Kidney glomerular epithelial cell (primary cell): ENCODE measurements at places on chromosomes 7 and 10.

DNA sequence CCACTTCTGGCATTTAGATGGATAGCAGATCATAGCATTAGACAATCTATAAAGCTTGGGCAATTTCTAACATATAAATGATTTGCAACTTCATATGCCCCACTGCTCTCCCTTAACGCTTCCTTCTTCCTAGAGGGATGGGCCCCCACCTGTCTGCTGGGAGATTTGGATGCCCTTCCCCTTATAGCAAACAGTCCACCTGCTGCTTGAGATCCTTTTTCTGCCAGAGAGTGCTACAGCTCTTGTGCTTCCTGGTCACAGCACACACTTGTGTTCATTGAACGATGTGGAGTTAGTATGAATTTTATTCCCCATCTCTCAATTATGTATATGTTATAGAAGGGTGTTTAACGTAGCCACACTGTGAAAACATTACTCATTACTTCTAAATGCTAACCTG is 10.4 kb upstream of the PCGF5 start:
- no peak for DNase-seq

DNA sequence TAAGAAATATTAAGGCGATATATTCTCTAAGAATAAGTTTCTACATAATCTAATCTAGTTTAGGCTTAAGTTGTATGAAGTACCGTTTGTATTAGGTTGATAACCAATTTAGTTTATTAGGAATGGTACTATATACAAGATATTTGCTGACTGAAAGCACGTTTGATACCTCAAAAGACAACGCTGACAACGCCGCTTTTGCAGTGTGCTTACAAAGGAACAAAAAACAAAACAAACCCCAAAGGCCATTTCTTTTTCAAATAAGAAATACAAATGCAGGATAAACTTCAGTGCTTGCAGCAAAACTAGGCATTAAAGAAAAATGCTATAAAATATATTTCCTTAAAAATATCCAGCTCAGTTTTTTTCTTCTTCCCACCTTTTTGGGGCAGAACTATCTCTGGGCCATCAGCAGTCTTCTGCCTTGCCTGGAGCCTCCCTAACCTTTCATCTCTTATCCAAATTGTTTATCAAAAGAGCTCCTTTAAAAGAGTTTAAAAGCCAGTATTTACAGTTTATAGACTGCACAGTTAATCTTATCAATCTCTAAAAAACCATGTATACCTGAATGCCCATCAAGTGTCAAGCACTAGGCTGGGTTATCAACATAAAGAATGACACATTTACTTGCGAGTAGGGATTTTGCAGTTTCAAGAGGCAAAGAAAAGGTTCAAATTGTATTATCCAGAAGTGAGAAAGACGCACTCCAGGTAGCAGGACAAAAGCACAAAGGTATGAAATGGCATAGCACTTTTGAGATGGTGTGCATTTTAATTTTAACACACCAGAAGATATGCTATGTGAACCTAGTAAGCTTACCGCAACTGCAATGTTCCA is 4.1 kb upstream of the KMT2E start:
- no peak for DNase-seq

- no peak for DNase-seq
Measured at GRCh38 chr10:122276611-122277208, 5.6 kb downstream of the BTBD16 start.

- no peak for DNase-seq
Measured at GRCh38 chr7:513521-514166, 6.0 kb downstream of the PDGFA start.

DNA sequence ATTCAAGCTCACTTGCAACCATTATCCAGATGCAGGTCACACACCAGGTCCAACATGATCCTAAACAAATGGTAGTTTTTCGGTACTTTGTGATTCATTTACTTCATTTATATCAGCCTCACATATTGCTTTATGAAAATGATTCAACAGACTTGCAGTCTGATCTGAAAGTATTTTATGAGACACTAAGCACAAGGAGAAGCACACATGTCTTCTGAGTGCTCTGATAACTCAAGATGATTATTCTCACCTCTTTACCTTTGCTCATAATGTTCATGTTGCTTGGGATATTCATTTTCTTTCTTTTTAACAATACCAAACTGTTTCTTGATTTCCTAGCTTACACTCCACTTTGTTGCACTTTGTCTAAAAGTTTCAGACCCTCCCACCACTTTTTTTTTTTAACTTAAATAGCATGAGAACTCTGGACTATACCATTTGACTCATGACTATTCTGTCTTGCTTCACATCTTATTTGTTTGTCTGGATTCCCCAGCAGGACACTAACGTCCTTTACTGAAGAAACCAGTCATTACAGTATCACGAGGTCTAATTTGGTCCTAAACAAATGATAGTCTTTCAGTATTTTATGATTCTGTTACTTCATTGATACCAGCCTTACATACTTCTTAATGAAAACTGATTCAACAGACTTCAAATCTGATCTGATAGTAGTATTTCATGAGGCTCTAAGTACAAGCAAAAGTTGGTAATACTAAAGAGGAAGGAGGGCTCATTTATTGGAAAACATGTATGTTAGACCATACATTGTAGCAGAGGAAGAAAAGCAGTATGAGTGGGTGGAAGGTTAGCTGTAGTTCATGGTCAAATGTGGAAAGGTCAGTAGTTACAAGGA is 171.8 kb upstream of the AHR start:
- no peak for DNase-seq

DNA sequence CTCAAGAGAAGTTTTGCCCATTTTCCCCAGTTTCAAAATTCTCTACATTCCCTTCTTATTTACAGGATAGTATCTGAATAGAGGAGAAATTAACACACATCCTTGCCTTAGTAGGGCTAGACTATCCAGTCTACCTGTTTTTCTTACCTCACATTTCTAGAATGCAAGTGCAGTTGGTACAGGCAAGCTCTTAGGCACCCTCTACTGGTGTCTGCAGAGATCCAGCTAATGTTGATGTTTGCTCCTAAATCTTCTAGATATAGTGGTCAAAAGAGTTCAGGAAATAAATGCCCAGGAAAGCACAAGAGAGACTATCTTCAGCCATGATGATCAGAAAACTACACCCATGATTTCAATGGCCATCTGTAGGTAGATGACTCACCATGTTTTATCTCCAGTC is 205.3 kb downstream of the HTR7 start:
- DNase-seq = no peak

DNA sequence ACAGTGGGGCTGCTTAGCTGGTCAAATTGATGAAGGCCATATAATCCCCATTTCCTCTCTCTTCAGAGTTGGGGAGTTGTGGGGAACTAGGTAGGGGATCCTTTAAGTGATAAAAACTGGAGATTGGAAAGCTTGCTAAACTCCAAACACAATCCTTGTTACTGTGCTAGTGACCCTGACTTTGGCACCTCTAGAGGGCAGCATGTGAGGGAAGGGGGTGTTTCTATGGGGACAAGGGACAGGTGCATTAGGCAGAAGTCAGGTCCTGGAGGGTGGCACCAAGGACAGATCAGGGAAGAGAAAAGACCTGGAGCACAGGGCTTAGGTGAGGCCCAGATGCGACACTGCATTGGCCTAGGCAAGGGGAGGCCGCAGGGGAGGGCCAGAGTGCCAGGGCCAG is 66.9 kb downstream of the CDHR3 start:
- no peak for DNase-seq

GRCh38 chr10:10545771-10546170 is 471.9 kb upstream of the CELF2 start:
- DNase-seq = no peak

GRCh38 chr7:136104269-136104603 is 127.1 kb upstream of the MTPN start:
- DNase-seq = no peak

DNA sequence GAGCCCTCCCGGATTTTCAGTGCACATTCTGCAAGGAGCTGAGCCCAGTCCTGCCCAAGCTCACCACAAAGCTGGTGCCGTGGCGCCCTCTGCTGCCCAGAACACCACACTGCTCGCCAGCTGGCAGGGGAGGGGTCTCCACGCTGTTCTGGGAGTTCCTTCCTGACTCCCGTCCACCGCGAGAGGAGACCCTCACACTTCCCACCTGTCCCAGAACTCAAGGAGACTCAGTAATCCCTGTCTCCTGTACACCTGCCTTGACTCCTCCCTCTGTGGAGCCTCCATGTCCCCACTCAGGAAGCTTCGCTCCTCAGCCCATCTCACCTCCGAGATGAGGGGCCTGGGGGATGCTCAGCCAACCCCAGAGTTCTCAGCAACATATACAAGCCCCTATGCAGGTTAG is 11.3 kb downstream of the C10orf105 start:
- no peak for DNase-seq

GRCh38 chr10:117734731-117735405 is 192.3 kb downstream of the EMX2 start:
- no peak for DNase-seq

- DNase-seq = no peak
Measured at GRCh38 chr10:79193694-79194382, 125.1 kb downstream of the ZMIZ1 start.

- DNase-seq = no peak
Measured at GRCh38 chr10:12056748-12057147, 12.0 kb upstream of the DHTKD1 start.

- DNase-seq = no peak
Measured at GRCh38 chr10:17802976-17803375, 6.2 kb upstream of the MRC1 start.

DNA sequence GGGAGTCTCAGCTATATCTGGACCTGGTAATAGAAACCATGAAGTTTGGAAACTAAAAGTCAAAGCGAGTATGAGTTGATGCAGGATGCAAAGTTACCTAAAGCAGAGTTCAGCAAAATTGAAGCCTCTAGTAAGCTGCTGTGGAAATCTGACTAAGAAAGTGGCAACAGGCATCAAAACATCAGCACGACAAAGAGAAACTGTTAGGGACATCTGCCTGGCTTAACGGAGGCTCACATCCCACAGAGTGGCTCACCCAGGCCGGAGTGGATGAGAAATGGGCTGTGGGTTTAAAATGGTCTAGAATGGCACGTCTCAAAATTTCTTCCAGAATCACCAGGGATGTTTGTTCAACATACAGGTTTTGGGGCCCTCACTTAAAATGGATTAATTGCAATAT is 164.1 kb upstream of the NPY start:
- no peak for DNase-seq

- no peak for DNase-seq
Measured at GRCh38 chr7:29794959-29795629, 11.2 kb upstream of the WIPF3 start.

DNA sequence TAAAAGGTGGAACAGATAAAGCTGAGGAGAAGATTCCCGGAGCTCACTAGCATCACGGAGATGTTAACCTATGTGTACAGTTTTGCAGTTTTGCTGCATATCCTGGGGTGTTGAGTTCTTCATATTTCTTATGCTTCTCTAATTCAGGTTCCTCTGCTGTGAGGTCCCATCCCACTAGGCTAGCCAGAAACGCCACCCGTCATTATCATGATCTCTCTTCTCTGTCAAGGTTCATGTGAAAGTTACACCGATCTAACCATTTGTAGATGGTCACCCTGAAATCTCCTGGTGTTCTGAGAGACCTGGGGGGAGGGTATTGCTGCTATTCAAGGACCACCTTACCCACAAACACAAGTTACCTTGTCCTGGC is 136.3 kb downstream of the CCDC71L start:
- DNase-seq = no peak

DNA sequence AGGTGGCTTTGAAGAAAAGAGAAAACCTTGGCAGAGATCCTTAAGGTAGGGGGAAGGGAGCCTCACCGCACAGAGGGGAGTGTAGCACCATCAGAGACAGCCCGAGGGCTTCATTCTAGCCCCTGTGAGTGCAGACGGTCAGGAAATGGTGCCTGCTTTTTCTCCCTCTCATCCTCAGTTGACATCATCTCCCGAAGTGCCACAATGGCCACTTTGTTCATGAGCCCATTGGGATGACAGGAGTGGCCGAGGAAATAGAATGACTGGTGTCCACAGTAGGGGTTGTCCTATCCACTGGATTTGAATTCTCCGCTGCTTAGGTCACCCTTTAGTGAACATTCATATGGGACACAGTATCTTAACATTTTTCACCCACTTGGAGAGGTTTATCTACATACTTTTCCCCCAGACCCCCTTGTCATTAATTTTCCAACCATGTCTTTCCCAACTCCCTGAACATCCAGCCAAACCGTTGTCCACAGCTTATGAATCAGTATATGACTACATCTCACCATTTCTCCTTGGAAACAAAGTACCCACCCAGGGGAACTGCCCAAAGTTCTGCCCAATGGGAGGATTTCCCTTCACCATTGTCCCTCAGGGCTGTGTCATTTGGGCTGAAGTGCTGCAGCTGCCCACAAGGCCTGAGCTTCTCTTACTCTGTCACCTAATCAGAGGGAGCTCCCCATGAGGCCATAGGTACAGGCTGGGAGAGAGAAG is 108.8 kb downstream of the ADCY1 start:
- DNase-seq = no peak

DNA sequence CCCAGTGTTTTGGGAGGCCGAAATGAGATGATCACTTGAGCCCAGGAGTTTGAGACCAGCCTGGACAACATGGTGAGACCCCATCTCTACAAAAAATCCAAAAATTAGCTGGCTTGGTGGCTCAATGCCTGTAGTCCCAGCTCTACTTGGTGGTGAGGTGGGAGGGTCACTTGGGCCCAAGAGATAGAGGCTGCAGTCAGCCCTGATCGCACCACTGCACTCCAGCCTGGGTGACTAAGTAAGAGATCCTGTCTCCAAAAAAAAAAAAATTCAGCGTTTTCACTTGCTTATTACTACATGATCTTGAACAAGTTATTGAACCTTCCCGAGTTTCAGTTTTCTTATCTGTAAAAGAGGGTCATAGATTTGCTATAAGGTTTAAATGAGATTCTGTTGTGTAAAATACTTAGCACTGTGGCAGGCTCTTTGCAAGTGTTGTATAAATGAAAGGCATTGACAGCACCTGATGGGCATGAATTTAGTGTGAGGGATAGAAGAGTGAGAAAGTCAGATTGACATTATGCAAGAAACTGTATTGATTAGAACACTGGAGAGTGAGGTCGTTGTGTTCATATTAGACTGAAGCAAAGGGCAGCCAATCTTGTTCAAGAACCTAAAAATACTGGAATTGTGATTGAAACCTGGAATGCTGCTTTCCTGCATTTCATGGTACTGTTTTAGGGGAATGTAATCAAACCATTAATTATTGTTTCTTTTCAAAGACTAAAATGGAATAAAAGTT is 136.8 kb downstream of the LCOR start:
- DNase-seq = peak; percentile 31

DNA sequence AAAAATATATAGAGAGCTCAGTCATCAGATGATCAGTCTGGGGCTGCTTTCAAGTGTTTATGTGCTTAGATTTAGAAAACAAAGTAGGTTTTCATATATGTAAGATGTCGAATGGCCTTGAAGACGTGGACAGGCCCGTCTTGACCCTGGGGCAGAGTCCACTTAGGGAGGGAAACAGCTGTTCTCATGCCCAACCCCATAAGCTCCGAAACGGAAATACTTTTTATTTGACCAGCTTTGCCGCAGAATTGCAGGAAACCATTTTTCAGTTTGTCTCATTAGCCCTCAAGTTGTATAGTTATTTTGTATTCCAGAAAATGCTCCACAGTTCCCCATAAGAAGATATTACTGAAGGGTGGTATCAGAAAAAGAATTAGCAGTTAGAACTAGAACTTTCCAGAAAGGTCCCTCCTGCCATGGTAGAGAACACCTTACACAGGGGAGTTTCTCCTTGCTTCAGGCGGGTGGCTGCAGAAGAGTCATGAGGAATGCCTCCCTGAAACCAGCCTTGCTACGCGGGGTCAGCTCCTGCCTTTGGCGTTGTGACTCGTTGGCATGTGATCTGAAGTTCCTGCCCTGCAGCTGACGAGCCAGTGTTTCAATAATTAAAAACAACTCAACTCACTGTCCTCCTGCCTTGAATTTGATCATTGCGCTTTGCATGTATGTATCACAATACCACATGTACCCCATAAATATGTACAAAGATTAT is 192.7 kb downstream of the CELF2 start:
- DNase-seq = no peak
